Neural crest cell (in vitro differentiated cells): ENCODE measurements at places on chromosomes 2 and 18. TPM values are rescaled to one million over a fixed set of nuclear protein-coding genes. Genes with fewer than 3 reads are reported as not detected.

C2orf66 gene
- 0.23 TPM in 1 of 2 replicates, not detected in the other for total RNA-seq

DNA sequence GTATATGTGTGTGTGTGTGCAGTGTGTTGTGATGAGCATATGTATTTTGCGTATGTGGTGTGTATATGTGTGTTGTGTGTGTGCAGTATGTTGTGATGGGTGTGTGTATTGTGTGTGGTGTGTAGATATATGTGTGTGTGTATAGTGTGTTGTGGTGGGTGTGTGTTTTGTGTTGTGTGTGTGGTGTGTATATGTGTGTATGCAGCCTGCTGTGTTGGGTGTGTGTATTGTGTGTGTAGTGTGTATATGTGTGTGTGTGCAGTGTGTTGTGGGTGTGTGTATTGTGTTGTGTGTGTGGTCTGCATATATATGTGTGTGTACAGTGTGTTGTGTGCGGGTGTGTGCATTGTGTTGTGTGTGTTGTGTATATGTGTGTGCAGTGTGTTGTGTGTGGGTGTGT, 23.9 kb downstream of the ACKR3 start:
- DNase-seq, result no peak

INPP5D gene
- 0.28 and 0.30 TPM in 2 replicates for total RNA-seq

DNA sequence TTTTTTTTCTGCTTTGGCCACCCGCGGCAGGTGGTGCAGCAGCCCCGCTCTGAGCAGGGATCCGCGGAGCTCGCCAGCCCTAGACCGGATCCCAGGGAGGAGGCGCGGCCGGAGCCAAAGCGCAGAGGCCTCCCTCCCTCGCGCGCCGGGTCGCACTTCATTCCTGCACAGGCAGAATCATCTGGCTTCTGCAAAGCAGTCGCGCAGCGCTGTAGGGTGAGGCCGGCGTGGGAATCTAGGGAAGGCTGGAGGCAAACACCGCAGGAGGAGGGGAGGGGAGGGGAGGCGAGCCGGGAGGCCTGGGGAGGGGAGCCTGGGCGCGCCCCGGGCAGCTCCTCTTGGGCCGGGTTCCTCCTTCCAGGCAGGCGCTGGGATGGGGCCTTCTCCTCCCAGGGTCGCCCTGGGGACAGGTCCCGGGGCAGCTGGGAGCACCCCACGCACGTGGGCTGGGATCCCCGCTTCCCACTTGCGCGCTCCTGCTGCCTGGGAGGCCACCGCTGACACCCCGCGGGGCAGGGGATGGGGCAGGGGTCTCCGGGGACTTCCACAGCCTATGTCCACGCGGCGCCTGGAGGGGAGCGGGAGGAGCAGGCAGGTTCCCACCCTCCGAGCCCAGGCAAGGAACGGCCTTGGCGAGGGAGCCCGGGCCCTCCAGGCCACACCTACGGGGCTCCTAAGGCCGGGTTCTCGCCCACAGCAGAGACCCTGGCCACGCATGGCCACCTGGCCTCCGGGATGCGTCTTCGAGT, 45.0 kb downstream of the MBP start:
- peak; percentile 27 for DNase-seq

EDAR gene
- not detected in 2 replicates for total RNA-seq

DNA sequence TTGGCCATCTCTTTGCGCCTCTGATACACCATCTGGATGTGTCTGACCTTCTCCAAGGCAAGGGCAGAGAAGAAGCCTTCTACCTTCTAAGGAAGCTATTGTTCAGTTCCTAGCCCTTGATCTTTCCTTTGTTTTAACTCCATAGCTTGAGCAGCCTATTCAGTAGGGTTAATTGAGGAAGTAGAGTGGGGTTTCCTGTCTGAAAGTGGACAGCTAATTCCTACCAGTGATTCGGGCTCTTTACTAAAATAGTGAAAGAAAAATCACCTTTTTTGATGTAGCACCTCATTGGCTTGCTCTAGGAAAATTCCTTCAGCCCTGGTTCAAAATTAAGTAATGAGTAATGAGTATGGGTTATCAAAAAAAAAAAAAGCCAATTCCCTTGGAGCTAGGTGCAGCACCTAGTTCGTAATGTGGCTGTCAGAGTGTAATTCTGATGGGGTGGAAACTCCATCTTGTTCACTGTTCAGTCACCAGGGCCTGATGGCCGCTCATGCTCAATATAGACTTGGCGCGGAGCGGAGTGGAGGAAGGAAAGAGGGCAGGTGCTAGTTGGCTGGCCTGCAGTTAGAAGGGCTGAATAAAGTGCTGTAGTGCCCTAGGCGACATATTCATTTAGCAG, 2.9 kb upstream of the MGAT5 start:
- no peak for DNase-seq

DNA sequence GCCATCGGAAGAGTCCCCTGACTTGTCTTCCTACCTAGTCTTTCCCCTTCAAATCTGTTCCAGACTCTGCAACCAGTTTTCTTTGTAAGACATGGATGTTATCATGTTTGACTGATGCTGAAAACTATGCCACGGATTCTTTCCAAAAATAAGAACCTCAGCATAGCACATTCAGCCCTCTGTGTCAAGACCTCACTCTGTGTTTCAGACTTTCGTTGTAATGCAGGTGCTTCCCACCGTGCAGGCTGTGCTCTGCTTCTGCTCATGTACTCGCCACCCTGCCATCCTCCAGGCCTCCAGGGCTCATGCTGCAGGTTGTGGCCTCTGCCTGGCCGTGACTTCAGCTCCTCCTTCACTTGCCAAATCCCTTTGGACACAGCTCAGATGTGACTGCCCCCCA, 347.0 kb upstream of the RAB12 start:
- no peak for DNase-seq

NEURL3 gene
- total RNA-seq, result 0.21 TPM in 1 of 2 replicates, not detected in the other

GRCh38 chr2:215771241-215771640, 242.1 kb downstream of the MREG start:
- no peak for DNase-seq

GRCh38 chr2:621303-622099, 55.7 kb downstream of the TMEM18 start:
- no peak for DNase-seq

CNDP1 gene
- 0.56 and 0.59 TPM in 2 replicates for total RNA-seq

UGT1A3 gene
- total RNA-seq, result not detected in 2 replicates

ERBB4 gene
- 10.2 and 11.0 TPM in 2 replicates for total RNA-seq

DNA sequence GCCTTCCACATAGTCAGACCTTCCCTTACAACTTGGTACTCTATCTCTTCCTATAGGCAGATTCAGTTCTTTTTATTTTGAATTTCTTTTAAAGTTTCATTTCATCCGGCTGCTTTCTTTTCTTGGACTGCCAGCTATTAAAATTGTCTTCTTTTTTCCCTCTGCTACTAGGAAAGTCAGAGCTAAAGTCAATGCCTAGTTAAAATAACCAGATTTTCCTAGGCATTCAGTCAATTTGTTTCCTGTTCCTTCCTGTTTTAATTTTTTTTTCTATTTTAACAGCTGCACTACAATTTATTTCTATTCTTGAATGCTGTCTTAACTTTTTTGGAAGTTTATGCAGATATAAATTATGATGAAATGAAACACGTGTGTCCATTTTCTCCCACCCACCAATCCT, 84.8 kb downstream of the EVA1A start:
- DNase-seq, result no peak

DNA sequence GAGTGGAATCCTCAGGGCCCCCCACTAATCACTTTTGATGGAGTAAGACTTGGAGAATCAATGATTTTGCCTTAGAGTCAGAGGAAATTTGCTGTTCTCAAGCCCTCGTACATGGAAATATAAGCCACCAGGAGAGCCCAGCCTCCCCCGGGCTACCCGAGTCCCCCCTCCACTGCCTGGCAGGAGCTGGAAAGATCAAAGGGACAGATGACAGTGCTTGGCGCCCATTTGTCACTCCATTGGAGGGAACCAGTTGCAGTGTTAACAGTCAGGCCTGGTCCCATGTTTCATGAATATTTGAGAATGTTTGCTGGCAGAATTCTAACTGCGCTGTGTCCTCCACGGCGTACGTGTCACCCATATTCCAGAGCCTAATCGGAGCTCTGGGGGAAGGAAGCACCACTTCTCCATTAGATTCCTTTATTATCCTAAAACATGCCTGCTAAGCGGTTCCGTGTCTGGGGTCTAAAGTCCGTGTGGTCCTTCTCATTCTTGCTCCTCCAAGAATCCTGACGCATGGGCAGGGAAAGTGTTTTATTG, 202.4 kb downstream of the KLHL29 start:
- DNase-seq, result no peak

FOXD4L1 gene
- 0.23 and 0.52 TPM in 2 replicates for total RNA-seq

DNA sequence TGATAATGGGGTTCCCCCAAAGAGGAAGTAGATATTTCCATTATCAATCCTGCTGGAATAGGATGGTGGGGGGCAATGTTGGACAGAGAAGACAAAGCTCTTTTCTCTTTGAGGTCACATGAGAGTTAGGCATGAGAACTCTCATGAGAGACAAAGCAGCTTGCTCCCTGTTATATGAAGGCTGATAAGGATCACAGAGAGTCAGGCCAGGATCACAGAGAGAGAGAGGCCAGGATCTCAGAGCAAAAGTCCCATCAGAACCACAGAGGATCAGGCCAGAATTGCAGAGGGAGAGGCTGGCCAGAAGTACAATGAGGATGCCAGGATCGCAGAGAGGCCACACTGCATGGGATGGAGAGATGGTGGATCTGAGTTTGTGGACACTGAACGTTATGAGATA, 457.1 kb downstream of the LPIN1 start:
- no peak for DNase-seq
